Brain (organoid and tissue), 16 donors: ENCODE measurements at places on chromosomes 5 and 9. TPM values are rescaled to one million over a fixed set of nuclear protein-coding genes. Genes with fewer than 3 reads are reported as not detected.

The LHX3 gene
- 1.6 TPM for polyA plus RNA-seq

The RNF14 gene
- 39.1 TPM for polyA plus RNA-seq

The LHX6 gene
- 2.6 TPM for polyA plus RNA-seq

The PCSK1 gene
- polyA plus RNA-seq = 56.3 TPM

The PCDHA1 gene
- polyA plus RNA-seq = 0.61 TPM

The GABRG2 gene
- 7.6 TPM for polyA plus RNA-seq

The BTNL3 gene
- polyA plus RNA-seq = not detected

The SLC6A19 gene
- polyA plus RNA-seq = not detected

DNA sequence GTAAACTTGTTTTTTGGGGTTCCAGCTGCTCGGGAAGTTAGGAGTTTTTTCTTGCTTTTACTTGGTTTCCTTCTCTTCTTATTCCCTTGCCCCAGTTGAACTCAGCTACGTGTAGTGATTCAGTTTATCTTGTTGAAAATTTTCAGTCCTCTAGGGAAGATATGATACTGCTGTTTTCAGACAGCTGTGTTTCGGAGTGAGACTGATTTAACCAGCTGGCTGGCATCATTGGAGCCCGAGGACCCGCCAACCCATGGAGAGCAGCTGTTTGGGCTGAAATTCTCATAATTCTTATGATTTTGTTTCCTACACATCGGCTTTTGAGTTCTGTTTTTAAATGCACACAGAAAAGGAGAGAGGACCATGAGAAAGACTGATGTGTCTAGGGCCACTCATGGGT lies 271.5 kb downstream of the NR3C1 start:
- no peak for DNase-seq

GRCh38 chr9:95736370-95736769 lies 139.1 kb upstream of the ERCC6L2 start:
- DNase-seq = no peak

DNA sequence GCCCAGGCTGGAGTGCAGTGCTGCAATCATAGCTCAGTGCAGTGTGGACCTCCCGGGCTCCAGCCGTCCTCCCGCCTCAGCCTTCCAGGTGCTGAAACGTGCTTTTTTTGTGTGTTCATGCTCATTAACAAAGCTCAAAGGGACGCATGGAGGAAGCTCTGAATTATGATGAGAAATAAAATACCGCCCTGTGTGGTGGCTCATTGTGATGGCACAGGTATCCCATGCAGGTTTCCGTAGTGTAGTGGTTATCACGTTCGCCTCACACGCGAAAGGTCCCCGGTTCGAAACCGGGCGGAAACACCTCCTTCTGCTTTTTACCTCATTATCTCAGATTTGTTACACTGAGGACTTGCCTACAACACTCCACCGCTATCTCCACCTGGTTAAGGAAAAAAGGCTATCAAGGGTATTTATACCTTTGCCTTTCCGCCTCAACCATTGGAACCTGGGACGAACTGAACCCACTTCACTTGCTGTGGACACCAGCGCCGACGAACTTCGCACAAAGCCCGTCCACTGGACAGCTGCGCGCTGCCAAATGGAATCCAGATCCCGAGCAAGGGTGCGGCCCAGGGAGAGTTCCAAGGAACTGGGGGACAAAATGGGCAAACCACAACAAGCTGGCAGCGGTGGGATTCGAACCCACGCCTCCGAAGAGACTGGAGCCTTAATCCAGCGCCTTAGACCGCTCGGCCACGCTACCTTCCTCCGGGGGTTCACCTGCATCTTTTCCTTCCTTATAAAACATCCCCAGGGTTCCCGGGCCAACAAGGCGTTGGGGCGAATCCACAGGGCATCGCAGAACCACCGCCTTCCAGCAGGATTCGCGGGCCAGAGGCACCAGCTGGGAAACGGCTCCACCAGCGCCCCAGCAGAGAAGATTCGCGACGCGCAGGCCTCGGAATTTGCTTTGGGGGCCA lies 26.3 kb downstream of the OR2V2 start:
- DNase-seq = peak; percentile 78

- DNase-seq = no peak
Measured at GRCh38 chr9:74551266-74551665, 54.1 kb downstream of the RORB start.

- DNase-seq = no peak
Measured at GRCh38 chr9:127524373-127524772, 73.1 kb downstream of the LRSAM1 start.

DNA sequence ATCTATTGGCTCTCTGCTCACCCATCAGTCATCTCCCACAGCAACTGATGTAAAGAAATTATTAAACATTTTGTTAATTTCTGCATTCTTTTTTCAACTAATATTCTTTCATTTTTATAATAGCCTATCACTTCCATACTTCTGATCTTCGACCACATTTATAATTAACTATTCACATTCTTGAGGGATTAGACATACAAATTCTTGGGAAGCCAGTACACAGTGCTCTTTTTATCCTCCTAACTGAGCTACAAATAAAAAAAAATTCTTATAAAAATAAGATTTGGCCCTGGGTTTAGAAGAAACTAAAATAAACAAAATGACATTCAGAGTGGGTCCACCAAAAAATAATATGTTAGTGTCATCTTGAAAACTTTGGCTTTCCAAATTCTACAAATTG lies 103.7 kb upstream of the ITGA1 start:
- DNase-seq = no peak

DNA sequence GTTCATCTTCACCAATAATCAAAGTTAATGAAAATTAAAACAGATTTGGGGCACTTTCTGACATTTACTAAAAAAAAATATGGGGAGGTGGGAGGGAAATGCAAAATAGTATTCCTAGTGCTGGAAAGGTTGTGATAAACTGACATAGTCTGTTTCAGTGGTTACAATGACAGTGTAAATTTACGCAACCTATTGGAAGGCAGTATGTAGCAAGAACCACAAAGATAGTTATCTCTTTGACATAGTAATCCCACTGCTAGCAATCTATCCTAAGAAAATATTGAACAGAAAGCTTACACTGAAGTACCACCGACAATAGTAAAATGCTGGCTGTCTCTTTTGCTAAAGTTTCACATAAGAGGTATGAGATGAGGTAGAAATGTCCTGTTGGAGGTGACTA lies 15.1 kb upstream of the EPB41L4B start:
- no peak for DNase-seq

GRCh38 chr9:89690334-89690912 lies 85.6 kb downstream of the GADD45G start:
- DNase-seq = no peak

GRCh38 chr5:83919071-83920041 lies 198.7 kb upstream of the HAPLN1 start:
- no peak for DNase-seq

DNA sequence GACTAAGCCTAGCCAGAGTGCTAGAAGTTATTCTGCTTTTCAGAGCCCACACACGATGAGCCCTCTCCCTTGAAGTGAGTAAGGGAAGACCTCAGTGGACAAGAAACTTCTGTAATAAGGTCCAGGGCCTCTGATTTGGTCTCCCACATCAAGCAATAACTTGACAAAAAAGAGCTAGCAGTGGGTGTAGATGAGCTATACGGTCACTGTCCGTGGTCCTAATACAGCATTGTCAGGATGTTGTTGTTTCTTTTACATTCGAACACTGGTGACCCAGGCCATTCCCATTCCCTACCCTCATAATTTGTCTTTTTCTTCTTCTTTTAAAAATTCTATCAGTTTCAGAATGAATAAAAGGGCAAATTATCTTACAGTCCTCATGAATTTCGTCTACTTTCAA lies 5.2 kb downstream of the PCSK1 start:
- no peak for DNase-seq

GRCh38 chr9:114289571-114290481 lies 33.1 kb upstream of the ORM1 start:
- DNase-seq = no peak

- no peak for DNase-seq
Measured at GRCh38 chr5:150781706-150782614, 3.4 kb downstream of the SMIM3 start.

GRCh38 chr5:159838551-159839222 lies 77.6 kb upstream of the ADRA1B start:
- DNase-seq = no peak

DNA sequence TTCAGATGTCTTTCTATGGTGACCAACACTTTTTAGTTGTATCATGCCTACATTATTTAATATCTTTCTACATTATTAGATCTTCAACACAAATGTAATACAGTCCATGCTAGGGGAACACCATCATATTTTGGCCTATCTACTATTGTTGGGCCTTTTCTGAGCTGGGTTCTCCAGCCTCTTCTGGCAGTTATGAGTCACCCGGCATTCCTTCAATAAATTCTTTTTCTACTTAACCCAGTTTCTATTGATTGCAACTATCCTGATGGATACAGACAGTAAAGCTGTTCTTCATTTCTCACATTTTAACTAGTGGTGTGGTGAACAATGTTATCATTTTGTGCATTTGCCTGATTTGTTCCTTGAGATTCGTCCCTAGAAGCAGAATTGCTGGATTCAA lies 529.3 kb downstream of the BNC2 start:
- DNase-seq = no peak

- DNase-seq = peak; percentile 75
Measured at GRCh38 chr5:175383350-175383749, 60.6 kb downstream of the DRD1 start.

- no peak for DNase-seq
Measured at GRCh38 chr5:1068204-1068894, 43.5 kb downstream of the SLC12A7 start.

DNA sequence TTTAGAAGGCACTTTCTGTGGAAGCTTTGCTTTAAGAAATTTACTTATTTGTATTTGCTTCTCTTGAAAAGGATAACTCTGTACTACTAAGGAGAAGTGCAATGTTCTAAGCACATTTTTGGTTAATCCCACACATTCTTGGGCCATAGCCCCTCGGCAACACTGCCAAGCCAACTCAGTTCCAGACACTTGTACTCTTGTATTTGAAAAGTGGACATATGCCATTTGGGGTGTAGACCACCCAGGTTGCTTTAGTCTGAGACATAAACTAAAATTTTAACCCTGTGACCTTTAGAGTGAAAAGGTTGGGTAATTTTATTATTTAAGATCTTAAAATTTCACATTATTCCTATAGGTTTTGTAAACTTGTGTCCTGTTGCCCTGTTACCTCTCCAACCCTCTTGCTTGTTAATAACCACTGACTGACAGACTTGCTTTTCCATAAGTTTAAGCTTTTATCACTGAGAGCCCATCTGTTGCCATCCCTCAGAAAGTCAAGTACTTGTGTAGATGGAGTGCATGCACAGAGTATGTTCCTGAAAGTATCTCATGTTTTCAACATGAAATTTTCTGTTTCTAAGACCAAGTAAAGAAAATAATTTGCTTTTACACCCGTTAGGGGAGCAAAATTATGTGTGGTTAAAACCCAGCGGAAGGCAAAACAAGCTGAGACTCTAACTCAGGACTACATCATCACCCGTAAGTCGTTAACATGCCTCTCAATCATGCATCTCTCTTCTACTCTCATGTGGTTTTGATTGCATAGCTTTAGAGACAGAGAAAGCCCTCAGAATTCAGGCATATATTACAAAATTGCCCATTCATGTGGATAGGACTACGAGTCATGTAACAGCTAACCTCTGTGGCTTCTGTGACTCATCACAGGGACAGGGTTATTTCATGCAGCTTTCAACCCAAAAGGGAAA lies 117.3 kb downstream of the GDNF start:
- DNase-seq = no peak

GRCh38 chr9:16964228-16964627 lies 93.8 kb upstream of the BNC2 start:
- DNase-seq = no peak

- DNase-seq = no peak
Measured at GRCh38 chr5:166302166-166302565, 1989.3 kb upstream of the WWC1 start.

- no peak for DNase-seq
Measured at GRCh38 chr5:137195483-137195882, 303.6 kb downstream of the SPOCK1 start.

DNA sequence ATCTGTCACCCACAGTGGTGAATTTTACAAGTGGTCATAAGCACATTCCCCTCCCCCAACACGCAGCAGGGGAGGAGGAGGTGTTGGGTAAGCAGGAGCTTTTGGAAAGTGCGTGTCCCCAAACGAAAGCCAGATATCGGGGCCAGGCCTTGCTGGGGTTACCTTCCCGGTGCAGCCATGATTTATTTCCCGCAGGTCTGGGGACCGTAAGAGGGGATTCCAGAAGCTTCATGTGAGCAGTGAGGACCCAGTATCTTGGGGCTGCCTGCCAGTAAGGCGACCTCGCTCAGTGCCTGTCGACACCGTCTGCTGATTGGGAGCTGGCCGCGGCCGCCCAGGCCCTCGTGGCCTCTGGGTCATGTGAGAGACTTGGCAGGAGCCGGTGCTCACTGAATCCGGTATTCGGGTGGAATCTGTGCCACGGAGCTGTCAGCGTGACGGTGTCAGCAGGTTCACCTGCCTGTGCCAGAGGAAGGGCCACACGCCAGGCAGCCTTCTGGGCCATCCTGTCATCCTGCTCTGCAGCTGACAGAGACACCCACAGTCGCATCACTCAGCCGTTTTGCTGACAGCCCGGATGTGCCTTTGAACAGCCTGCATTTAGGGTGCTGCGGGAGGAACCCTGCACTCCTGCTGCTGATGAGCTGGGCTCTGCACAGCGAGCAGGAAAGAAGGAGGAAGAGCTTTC lies 37.3 kb downstream of the SEC61B start:
- peak; percentile 67 for DNase-seq

DNA sequence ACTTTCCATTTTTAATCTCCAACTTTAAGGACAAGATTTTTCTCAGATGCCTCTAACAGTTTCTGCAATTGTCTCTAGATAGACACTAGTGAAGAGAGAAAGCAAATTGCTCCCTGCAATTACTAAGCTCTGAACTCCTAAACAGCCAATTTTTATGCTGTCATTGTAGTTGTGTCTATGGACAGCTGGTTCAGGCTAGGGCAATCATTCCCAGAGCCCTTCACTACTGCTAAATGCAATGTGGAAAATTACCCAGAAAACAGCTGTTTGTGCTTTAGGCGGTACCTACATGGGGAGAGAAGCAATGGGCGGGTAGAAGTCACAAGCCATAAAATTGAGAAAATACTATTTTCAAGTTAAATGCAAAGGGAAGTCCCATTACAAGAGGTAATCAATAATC lies 211.6 kb downstream of the SPOCK1 start:
- DNase-seq = no peak
